SK-N-SH treated with all-trans-retinoic acid at 6 μM for 48 hours (cell line): ENCODE measurements at places on chromosomes 7 and 10.

- ATAC-seq: peak; percentile 46
Measured at GRCh38 chr7:824081-824480, 8.2 kb upstream of the SUN1 start.

- peak; percentile 52; the same call in 2 of the 3 replicates for ATAC-seq
Measured at GRCh38 chr10:79052291-79053080, 16.3 kb upstream of the ZMIZ1 start.

- ATAC-seq: peak; percentile 19; the same call in 1 of the 3 replicates
Measured at GRCh38 chr10:29545122-29545521, 89.6 kb downstream of the SVIL start.

DNA sequence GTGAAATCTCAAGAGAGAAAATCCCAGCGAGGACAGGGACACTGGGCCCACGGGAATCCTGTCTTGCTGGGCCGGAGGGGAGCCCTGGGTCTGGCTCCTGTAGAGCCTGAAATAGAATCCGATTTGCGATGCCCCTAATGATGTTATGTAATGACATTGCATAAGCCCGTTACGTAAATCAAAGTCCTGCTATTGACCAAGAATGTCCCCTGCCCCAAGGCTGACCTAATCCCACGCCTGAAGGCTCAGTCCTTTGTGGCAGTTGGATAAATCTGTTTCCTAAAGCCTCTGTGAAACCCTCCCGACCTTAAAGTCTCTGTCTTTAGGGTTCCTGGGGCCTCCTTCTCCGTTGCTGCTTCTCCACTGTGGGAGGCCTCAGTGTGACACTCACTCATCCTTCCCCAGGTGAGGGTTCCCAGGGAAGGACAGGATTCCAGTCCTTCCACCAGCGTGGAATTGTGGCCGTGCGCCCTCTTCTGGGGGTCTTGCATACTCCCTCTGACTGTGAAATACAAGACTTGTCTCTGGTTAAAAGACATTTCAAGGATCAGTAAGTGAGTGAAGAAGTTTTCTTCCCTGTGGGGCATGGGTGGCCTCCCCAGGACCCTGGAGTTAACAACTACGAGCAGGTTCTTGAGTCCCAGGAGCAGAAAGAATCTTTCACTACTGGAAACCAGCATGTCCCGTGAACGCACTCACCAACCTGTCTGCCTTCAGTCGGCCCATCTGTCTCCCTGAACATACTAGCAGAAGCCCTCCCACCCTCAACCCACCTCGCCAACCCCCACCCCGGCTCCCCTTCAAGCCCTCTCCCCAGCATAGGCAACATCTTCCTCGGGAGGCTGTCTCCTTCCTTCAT is 19.8 kb downstream of the ZNF467 start:
- ATAC-seq: peak; percentile 92

GRCh38 chr7:135493362-135493761 is 16.5 kb downstream of the CNOT4 start:
- ATAC-seq: no peak

- ATAC-seq: no peak
Measured at GRCh38 chr7:25895792-25896171, 256.2 kb upstream of the NFE2L3 start.

- no peak for ATAC-seq
Measured at GRCh38 chr10:126124668-126125349, 228.4 kb downstream of the FANK1 start.

DNA sequence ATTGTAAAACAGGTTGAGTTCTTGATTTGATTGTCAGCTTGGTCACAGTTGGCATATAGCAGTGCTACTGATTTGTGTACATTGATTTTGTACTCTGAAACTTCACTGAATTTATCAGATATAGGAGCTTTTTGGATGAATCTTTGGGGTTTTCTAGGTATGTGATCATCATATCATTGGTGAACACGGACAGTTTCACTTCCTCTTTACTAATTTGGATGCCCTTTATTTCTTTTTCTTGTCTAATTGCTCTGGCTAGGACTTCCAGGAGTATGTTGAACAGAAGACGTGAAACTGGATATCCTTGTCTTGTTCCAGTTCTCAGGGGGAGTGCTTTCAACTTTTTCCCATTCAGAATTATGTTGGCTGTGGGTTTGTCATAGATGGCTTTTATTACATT is 86.9 kb downstream of the EXOC4 start:
- no peak for ATAC-seq

DNA sequence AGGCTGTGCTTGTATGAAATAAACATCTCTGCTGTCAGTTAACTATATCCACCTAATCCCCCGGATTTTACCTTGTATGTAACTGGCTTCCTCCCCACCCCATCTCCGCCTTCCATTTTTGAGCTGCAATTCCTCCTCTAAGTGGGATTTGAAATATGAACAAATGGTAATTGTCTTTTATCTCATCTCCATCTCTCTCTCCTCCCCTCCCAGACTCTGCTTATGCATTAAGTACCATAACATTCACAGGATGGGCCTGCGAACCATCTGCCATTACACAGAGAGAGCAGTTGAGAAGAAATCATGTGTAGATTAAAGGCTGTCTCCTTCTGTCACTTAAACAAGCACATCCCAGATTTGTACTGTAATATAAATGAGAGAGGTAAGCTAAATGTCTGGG is 1169.9 kb downstream of the TYW1 start:
- peak; percentile 34; the same call in 1 of the 3 replicates for ATAC-seq

DNA sequence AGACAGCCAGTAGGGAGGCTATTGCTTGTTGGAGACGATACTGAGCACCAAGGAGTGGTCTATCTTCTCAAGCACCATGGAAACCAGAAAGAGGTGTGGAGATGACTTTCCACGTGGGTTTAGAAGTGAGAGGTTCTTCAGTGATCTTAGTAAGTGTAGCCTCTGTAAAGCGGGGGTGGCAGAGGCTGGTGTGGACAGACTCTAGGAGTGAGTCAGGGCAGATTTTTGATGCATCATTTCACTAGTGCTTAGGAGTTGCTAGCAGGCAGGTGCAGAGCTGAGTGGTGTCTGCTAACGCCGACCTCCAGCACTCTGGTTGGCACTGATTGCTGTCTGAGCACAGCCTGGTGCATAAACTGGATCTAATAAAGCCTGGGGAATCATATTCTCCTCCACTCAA is 78.4 kb upstream of the ADO start:
- ATAC-seq: no peak

DNA sequence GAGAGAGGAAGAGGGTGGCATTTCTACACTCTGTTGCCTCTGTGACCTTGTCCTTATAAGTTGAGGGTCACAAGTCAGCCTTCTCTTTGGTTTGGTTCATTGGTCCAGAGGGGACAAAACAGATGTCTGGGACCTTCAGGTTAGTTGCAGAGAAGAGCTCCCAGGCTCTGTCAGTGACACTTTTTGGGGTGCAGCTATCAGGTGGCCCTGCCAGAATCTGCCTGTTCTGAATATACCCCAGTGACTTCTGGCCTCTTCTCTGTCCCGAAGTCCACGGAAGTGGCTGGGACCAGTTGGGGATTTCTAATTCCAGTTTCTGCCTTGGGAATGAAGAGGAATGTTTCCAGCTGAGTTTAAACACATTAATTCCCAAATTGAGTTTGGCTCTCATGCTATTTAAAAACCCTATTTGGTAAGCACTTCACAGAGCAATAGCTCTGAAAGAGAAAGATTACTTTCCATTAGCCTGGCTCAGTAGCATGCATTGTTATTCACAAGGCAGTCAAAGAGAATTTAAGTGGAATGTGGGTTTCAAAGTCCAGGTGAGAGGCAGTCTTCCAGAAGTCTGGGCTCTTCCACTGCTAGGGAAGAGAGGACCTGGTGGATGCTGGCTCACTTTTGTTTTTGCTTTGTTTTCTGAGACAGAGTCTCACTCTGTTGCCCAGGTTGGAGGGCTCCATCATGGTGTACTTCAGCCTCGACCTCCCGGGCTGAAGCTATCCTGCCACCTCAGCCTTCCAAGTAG is 237.8 kb upstream of the GALNT17 start:
- no peak for ATAC-seq

DNA sequence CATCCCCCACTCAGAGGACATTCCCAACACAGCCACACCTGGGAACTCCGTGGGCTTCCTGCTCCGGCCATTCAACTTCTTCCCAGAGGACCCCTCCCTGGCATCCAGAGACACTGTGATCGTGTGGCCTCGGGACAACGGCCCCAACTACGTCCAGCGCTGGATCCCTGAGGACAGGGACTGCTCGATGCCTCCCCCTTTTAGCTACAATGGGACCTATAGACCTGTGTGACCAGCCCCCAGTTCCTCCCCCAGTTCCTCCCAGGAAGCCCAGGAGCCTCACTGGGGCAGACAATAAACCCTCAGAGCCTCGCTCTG is 8.6 kb downstream of the AOC1 start:
- no peak for ATAC-seq

DNA sequence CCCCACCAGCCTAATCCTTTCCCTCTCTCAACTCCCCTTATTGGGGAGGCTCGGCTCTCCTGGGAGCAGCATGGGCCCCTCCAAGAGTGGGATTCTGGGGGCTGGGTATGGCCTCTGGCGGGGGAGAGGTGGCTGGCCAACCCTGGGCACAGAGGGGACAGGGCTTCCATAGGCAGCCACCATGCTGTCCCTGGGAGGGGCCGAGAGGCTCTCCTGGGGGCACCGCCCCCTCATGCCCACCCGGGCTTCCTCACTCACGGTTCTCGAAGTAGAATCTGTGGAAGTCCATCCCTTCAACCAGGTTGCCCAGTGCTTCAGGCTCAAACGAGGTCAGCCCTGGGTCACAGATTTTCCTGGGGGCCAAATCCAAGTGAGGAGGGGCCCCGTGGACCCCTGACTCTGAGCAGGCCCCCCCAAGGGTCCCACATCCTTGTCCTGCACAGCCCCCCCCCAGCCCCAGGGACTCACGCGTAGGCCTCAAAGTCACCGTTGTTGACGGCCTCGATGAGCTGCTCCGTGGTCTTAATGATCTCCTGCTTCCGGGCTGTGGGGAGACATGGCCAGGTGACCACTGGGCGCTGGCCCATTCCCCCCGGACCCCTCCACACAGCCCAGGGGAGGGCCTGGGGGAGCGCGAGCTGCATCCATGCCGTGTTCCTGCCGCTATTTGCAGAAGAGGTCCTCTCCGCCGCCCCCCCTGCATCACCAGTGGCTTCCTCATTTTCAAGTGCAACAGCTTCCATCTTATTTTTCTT is 19.8 kb downstream of the YKT6 start:
- ATAC-seq: no peak

GRCh38 chr10:3467052-3467951 is 294.7 kb upstream of the PITRM1 start:
- ATAC-seq: peak; percentile 68

- ATAC-seq: no peak
Measured at GRCh38 chr7:22481726-22482125, 18.3 kb downstream of the STEAP1B start.

DNA sequence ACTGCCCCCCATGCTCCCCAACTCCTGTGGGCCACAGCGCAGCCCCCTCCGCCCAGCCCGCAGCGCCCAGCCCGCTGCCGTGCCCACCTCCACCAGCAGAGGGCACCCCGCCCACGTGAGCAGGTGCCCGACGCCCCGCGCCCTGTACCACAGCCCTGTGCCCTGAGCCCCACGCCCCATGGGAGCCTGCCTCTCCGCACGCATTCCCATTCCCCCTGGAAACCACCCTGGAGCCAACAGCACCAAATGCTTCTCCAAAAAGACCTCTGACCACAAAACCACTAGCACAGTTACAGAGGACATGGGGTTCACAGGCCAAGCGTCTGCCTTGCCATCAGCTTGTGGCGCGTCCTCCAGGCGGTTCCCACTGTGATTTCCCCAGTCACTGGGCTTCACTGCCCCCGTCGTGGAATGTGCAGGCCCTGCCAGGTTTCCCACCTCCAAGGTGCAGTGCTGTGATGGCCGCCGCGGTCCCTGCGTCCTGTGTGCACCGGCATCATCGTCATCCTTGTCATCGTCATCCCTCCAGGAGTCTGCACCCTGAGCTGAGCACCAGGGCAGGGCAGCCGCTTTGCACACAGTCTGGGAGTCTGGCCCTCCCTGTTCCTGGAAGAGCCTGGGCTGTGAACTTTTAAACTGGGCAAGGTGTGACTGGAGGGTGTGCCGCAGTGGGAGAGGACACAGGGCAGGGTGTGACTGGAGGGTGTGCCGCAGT is 61.7 kb downstream of the PWWP2B start:
- ATAC-seq: peak; percentile 90

GRCh38 chr7:130996833-130997231 is 262.8 kb upstream of the KLF14 start:
- ATAC-seq: peak; percentile 54

DNA sequence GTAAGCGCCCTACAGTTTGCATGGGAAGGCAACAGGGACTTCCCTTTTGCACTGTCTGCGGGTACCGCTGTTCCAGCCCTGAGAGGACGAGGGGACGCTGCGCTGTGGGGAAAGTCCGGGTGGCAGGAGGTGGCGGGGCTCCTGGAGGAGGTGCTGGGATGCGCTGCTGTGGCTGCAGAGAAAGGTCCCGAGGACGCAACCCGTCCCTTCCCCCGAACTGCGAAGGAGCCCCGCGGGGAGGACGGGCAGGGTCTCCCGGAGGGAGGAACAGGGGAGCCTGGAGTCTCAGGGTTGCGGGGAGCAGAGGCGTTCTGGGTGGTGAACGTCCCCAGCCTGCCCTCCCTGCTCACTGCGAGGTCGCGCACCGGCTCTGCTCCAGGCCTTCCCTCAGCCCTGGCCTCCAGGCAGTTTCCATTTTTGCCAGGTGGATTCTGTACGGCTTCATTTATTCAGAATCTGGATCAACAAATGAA is 91.6 kb downstream of the CXCL12 start:
- ATAC-seq: no peak

DNA sequence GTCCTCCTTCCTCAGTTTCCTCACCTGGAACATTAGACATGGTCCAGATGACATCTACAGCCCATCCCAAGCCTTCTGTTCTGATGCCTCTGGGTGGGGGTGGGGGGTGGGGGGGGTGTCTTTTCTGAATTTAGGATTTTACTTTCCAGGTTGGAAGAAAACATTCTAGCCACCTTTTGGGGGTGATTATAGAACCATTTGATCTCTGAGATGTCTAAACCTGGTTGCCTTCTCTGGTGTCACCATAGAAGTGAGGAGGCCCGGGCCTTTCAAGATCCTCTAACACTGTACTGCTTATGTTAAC is 411.0 kb upstream of the ZMIZ1 start:
- no peak for ATAC-seq

- ATAC-seq: peak; percentile 62; the same call in 2 of the 3 replicates
Measured at GRCh38 chr7:38169847-38170246, 8.2 kb upstream of the STARD3NL start.

DNA sequence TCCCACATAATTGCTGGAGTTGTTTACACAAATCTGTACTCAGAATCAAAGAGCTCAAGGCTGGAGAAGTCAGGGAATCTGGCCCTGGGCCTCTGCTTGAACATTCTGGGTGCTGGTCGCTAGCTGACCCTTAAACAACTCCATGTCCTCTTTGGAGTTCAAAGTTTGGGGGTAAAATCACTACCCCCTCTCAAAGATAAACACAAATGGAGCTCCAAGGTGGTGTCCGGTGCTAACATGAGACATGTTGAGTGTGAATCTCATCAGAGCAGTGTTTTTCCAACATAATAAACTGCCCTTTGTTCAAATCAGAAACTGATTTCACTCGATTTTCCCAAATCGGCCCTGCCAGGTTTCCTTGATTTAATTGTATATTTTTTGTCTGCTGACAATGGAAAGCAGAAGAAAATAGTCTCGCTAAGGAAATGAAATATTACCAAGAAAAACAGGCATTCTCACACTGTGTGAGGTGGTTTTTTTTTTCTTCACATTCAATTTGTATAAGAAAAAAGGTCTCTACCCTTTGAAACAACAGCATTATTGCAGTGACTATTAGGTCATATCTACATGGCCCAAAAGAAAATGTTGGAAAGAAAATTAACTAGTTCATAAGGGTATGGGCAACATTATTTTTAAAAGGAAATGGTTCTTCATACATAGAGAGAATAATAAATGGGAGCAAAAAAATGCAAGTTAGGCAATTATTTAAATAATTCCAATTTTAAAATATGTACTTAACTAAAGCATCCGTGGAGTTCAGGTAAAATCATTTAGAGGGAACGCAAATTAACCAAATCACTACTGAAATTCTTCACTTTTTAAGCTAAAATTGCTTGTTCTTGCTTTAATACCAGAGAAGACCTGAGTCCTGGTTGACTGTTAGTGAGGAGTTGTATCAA is 56.1 kb upstream of the CAPZA2 start:
- no peak for ATAC-seq
